AG09309 (cell line): ENCODE measurements at places on chromosomes 3 and 15.

- DNase-seq: no peak
Measured at GRCh38 chr15:40959331-40960141, 6.3 kb downstream of the CHAC1 start.

DNA sequence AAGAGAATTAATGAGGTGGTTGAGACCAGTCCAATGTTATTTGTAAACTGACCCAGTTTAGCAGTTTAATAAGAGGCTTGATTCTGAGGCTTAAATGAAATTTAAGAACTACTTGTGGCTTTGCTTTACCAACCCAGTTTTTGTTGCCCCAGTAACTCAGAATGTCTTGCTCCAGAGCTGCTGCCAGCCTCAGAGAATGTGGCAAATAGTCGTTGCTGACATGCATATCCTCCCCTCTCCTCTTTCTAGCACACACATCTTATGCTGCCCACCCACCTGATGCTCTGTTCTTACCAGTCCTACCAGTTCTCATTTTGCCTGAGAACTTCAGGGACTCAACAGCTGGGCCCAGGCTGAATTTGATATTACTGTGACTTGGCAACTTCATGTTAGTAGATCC lies 92.4 kb upstream of the TSC22D2 start:
- no peak for DNase-seq

- no peak for DNase-seq
Measured at GRCh38 chr3:14141602-14142341, 16.9 kb downstream of the TMEM43 start.

DNA sequence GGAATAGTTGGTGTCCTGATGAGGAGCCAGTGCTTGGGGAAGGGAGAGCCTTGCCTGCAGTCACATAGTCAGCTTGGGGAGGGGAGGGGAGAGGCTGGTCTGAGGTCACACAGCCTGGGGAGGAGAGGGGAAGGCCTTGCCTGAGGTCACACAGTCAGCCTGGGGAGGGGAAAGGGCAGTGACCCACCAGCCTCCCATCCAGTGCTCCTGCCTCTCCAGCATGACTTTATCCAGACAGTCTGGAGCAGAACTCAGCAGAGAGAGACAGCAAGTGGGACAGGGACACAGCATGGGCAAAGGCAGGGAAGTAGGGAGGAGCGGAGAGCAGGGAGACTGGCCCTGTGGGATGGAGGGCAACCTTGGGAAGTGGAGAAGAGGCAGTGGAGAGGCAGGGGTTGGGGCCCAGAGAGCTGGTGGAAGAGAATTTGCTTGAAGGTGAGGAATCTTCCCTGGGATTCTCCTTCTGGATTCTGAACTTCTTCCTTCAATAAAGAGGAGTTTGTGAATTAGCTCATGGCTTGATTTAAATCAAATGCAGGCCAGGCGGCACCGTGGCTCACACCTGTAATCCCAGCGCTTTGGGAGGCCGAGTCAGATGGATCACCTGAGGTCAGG lies 64.5 kb downstream of the CORO2B start:
- no peak for DNase-seq

- no peak for DNase-seq
Measured at GRCh38 chr15:96355568-96356187, 25.2 kb downstream of the NR2F2 start.
